PC-3 (cell line): ENCODE measurements at places on chromosomes 3 and 15.

- peak overlapping the region; percentile 96 for H3K27ac ChIP-seq
- no peaks in the 10 kb centered on the region for H3K27me3 ChIP-seq
- H3K4me3 ChIP-seq = peak overlapping the region; percentile 72
- peaks cover 86% of the 10 kb centered on the region for H3K4me1 ChIP-seq
- peak; percentile 49 for DNase-seq
These were observed 112.8 kb downstream of the LPP start for GRCh38 chr3:188266562-188267274.

DNA sequence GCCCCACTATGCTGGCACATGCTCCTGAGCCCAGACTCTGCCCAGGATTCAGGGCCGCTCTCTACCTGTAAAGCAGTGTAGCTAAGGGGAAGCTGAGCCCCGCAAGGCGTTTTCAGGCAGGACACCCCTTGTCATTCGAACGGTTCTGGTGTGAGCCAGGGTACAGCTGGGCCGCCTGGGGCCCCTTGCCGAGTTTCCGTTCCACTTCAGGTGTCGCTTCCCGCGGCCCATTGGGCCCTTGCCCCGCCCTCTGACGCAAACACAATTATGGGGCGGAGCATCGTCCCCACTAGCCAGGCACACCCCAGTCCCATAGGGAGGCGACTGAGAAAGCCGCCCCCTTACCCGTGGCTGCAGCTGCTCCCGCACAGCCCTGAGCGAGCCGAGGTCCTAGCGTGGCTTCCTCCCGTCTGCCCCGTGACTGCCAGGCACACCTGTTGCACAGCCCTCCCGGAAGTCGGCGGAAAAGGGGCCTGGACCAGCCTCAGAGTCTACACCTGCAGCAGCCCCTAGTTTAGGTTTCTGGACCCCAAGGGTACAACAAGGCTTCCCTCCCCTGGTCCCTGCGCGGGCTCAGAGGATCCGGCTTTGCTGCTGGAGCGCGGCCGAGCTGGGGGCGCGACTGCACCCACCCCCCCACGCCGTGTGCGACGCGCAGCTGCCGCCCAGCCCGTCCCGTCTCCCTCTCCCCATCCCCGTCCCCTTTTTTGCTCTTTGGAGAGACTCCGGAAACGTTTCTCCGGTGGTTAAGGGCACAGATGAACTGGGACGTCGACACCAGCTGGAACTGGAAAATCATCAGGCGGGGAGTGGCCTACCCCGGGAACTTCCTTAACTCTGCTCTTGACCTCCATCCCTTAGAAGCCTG lies at the start of gene PLSCR2:
Gene PLSCR2, minus strand, starts transcription at position 412 of the 868 bp plus-strand sequence. CDS start 9,657 bp downstream, outside the sequence.
- peaks cover 54% of the 10 kb centered on the region for H3K4me1 ChIP-seq
- DNase-seq = peak; percentile 69
- H3K27me3 ChIP-seq = no peaks in the 10 kb centered on the region
- peak within 1 kb of the TSS; percentile 93 for H3K27ac ChIP-seq
- H3K4me3 ChIP-seq = peak within 1 kb of the TSS; percentile 61
- H3K36me3 ChIP-seq = no peaks in the 10 kb centered on the region

DNA sequence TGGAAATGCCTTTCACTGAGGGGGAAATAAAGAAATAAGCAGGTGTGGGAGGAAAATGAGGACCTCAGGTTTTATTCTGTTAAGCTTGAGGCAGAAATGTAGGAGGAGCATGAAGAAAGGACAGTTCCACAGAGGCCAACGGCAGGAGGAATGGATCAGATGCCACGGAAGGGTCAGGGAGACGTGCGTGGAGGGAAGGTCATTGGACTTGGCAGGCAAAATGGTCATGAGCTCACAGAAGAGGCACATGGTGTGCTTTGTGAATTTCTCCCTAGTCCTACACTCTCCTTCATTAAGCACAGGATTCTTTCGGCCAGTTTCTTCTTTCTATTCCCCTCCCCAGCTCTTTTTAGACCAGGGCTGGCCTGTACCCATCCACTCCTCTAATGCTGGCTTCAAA lies 32.5 kb upstream of the THSD4 start:
- no peaks in the 10 kb centered on the region for H3K36me3 ChIP-seq
- no peaks in the 10 kb centered on the region for H3K27me3 ChIP-seq
- H3K4me1 ChIP-seq = peaks cover 30% of the 10 kb centered on the region
- H3K27ac ChIP-seq = no peak overlapping the region
- H3K4me3 ChIP-seq = no peak overlapping the region

- no peaks in the 10 kb centered on the region for H3K27me3 ChIP-seq
- no peak for DNase-seq
- no peaks in the 10 kb centered on the region for H3K36me3 ChIP-seq
- H3K4me3 ChIP-seq = no peak overlapping the region
These were observed 5.5 kb upstream of the ACAP2 start for GRCh38 chr3:195448205-195448875.

DNA sequence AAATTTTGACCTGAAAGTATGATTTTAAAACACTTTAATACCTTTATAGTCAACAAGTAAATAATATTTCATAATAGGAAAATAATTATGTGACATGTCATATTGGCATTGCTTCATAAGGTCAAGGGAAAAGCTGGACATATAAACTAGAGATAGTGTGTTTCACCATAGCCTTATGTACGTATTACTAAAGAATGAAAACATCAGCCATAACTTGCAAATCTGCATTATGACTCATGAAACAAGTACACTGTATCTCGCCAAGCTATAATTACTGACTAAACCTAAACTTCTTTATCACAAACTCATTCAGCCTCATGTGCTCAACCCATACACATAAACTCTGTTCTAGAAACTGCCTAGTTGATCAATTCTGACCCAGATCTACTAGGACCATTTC lies 950.1 kb downstream of the FHIT start:
- H3K4me1 ChIP-seq = no peaks in the 10 kb centered on the region
- no peaks in the 10 kb centered on the region for H3K36me3 ChIP-seq
- 0 out of 2 replicates have a peak, but pooled peaks cover 3% of the 10 kb centered on the region for H3K27me3 ChIP-seq
- DNase-seq = peak; percentile 21

GRCh38 chr3:47057212-47057671 lies 77.8 kb downstream of the NBEAL2 start:
- H3K27me3 ChIP-seq = no peaks in the 10 kb centered on the region
- H3K27ac ChIP-seq = no peak overlapping the region
- DNase-seq = no peak
- peaks cover 23% of the 10 kb centered on the region for H3K36me3 ChIP-seq

DNA sequence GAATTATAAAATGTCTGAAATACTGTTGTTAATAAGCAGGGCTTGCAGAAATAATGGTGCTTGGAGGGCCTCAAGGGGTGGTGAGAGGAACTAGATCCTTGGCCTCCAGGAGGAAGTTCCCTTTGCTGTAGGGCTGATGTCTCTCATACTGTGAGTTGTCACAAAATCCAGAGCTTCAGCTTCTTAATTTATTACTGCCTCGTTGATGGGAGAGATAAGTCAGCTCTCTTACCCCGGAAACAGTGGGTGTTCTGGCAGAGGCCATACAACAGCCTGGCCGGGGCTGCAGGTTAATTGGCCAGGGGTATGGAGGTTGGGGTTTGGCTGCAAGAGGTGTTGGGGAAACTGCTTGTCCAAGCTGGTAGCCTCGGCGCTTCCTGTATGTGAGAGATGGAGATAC lies 15.5 kb downstream of the MAPKAPK3 start:
- no peak overlapping the region for H3K27ac ChIP-seq
- peaks cover 73% of the 10 kb centered on the region for H3K4me1 ChIP-seq
- peak; percentile 50 for DNase-seq
- H3K27me3 ChIP-seq = no peaks in the 10 kb centered on the region

DNA sequence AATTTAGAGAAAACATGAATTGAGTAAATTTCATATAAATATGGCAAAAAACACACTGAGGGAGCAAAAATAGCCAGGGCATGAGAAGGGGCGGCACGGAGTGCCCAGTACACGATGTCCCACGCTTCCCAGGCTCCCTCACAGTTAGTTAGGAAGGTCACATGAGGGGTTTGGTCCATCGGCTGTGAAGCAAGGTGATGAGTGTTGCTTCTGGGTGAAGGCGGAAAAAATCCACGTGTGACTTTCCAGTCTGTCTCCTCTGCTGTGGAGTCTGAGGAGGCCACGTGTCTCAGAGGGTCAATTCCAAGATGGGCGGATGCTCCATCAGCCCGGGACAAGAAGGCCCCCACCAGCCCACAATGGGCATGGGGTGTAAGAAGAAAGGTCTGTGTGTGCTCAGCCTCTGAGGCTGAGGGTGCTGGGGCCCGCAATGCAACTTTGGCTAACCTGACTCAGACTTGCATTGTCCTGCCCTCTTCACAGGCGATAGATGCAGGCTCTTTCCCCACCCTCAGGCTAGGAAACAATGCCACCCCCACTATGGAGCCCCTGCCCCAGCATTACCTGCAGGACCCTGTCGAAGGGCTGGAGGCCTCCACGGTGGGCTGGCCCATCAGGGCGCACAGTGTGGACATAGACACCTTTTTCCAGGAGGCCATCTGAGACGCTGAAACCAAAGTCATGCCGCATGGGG lies 45.7 kb downstream of the GRIP2 start:
- no peak overlapping the region for H3K27ac ChIP-seq
- H3K4me1 ChIP-seq = peaks cover 17% of the 10 kb centered on the region
- H3K27me3 ChIP-seq = no peaks in the 10 kb centered on the region
- DNase-seq = no peak
- H3K4me3 ChIP-seq = no peak overlapping the region

DNA sequence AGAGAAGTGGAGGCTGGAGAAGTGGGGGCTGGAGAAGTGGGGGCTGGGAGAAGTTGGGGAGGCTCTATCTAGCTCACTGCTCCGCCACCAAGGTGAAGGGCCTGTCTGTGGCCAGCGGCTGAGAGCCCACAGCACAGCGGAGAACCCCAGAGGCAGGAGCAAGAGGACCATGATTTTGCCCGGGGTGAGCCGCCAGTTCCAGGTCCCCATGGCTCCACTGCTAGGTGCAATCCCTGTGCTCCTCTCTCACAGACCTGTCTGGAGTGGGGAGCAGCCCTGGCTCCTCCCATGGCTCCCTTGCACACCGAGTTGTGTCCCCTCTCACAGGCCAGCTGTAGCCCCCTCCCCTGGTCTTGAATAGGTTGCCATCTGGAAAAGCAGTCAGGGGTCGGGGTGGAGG lies 4.7 kb upstream of the NRROS start:
- H3K4me3 ChIP-seq = no peak overlapping the region
- H3K4me1 ChIP-seq = peaks cover 15% of the 10 kb centered on the region; the same call in 1 of the 2 replicates
- no peak overlapping the region for H3K27ac ChIP-seq
- peaks cover 14% of the 10 kb centered on the region for H3K27me3 ChIP-seq

DNA sequence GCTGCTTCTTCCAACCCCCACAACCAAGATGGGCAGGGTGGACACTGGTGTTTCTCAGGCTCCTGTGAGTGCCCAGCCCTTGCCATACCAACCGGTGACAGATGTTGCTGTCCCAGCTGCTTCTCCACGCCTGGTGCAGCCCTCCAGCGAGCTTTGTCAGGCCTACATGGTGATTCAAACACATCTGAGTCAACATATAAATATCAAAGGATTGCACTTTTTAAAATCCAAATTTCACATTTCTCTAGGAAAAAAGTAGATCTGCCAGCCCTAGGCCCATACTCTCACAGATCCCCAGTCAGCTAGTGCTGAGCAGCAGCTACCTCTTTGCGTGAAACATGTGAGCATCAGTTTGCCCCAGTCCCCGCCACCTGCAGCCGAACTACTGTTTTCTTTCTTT lies 52.7 kb downstream of the RPN1 start:
- no peaks in the 10 kb centered on the region for H3K27me3 ChIP-seq
- H3K36me3 ChIP-seq = no peaks in the 10 kb centered on the region
- H3K27ac ChIP-seq = no peak overlapping the region
- no peaks in the 10 kb centered on the region for H3K4me1 ChIP-seq
- H3K4me3 ChIP-seq = no peak overlapping the region
- DNase-seq = no peak

DNA sequence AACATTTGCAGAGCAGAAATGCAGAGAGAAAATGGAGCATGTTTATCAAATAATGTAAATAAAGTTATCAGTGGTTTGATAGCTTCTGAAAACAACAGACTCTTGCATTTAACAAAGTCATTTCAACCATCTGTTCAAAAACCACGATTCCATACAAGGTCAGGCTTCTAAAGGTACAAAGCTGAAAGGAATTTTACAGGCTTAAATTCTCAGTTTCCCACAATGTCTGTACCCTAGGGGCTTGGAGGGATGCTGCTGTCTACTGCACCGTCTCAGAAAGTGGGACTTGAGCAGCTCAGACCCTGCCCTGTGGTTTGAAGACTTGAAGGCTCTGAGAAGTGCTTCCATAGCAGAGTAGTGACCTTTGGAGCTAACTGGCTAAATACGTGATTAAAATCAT lies 30.4 kb upstream of the TM4SF1 start:
- no peaks in the 10 kb centered on the region for H3K27me3 ChIP-seq
- no peaks in the 10 kb centered on the region for H3K4me1 ChIP-seq
- H3K36me3 ChIP-seq = no peaks in the 10 kb centered on the region

DNA sequence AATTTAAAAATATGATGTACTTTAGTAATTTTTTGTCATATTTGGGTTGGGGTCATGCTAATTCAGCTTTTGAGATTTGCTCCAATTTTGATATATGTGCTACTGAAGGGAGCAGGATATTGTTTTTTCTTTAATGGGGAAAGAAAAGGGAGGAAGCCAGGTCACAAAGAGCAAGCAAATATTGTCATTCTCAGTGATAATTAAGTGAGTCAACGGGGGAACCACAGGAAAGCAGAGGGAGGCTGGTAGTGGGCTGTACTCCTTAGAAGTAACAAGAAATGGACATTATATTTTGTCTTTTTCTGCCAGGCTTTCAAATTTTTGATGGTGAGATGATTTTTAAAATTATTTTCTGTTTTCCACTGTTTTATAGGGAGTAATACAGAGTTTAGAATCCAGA lies 45.6 kb upstream of the NMD3 start:
- no peaks in the 10 kb centered on the region for H3K36me3 ChIP-seq
- H3K27me3 ChIP-seq = no peaks in the 10 kb centered on the region
- DNase-seq = peak; percentile 18
- H3K4me1 ChIP-seq = peaks cover 24% of the 10 kb centered on the region

DNA sequence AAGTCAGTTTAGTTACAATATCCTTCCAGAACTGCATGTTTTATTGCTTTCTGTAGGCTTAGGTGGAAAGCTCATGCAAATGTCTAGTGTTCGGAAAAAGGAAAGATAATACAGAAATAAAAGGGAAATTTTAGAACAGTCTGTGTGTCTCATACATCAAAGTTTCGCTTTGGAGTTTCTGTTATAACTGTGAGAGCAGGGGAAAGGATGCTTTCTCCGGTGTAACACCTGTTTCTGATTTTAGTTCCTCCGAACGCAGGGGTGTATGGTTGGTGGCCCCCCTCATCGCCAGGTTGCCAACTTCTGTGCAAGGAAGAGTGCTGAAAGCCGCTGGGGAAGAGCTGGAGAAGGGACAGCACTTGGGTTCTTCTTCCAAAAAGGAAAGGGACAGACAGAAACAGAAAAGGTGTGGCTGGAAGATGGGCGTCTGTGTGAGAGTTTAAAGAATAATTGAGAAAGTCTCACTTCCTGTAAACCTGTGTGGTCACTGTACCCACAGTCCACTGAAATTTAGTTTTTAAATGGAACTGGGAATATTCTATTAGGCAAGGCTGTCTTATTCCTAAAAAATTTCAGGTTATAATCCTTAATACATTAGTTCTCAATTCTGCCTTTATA lies 6.7 kb downstream of the P2RY12 start:
- H3K4me1 ChIP-seq = no peaks in the 10 kb centered on the region
- H3K27me3 ChIP-seq = no peaks in the 10 kb centered on the region
- H3K27ac ChIP-seq = no peak overlapping the region
- H3K4me3 ChIP-seq = no peak overlapping the region
- no peak for DNase-seq
